ENCODE measurements at places on chromosomes 16 and 17.

DNA sequence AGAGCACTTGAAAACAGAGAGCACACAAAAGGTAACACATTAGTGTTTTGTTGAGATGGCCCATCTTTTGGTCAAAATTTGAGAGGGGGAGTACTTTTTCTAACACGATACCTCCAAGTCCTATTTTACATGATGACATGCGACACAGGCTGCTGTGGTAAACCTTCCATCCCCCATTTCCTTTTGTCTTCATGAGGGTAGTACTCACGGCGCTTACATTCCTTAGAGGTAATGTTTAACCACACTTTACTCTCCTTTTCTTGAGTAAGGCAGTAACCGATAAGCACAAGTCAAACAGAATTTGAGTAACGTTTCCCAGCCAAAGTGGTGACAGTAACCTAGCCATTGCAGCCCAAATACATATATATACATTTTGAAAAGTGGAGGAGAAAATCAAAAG lies 35.8 kb upstream of the PITPNM3 start:
- no peak for DNase-seq

DNA sequence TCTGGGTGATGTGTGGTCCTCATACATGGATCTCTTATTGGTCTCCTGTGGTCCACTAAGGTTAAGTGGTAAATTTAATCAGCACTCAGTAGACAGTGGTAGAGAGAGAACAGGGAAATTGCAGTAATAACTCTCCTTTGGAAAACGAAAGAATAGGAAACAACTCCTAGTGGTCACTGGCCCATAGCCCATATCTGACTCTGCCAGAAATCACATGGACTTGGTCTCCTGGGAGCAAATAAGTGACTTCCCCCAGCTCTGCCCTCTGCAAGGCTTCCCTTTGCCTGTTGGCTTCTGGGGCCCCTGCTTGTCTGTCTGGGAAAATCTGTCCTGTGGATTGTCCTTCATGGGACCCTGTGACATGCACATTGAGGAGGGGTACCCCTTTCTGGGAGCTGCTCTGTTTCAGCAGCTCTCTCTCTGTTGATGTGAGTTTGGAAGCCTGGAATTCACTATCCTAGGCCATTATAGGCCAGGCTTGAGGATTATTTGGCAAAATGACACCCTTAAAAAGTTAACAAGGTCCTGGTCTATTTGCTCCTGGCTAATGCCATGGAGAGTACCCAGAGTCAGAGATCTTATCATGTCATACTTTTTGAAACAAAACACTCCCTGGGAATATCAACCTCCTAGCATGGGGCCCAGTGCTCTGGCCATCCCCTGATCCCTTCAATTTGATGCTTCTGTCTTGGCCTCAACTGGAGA lies 58.0 kb upstream of the HNF1B start:
- no peak for DNase-seq

DNA sequence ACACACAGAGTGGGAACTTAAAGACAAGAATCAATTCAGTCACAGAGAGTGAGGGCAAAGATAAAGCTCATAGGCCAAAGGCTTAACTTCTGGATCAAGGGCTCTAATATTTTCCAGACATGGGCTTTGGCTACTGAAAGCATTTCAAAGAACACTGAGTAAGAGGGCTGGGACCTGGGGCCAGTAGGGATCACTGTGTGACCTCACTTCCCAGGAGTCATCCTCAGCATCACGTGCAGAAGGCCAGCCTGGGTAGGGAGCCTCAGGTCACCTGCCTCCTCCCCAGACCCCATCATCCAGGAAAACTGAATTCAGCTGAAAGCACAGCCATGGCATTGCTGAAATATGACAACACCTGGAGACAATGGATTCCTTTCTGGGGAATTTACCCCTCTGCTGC lies 163.5 kb downstream of the RAB11FIP4 start:
- DNase-seq: no peak

DNA sequence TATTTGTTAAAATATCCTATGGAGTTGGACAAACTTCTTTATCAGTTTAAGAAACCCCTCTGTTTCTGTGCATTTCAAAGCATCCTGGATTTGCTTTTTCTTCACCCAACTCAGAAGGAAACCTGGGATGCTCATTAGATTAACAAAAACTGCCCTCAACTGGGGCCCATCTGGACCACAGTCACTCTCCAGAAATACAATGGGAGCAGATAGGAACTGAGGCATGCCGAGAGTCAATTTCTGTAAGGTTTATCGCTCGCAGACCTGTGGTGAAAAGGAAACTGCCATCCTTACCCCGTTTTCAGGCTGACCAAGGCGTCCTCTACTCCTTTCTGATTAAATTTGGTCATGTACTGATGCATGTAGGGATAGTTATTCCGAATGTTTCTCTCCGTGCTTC lies 360.3 kb downstream of the GRIN2A start:
- no peak for DNase-seq

DNA sequence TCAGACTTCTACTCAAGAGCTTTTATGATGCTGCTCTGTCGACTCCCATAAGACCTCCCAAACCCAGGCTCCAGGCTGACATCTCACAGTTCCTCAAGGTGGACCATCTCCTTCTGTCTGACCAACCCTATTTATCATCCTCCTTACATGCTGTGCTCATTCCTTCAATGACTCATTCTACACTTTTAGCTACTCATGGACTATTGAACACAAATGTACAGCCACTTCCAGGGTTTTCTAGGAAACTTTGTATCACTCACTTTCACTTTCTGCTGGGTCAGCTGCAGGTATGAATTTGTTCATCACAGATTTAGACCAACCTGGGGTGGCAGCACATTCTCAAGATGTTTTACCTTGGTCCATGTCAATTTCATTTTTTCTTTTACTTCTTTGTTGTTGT lies 162.4 kb upstream of the FAM20A start:
- no peak for DNase-seq

DNA sequence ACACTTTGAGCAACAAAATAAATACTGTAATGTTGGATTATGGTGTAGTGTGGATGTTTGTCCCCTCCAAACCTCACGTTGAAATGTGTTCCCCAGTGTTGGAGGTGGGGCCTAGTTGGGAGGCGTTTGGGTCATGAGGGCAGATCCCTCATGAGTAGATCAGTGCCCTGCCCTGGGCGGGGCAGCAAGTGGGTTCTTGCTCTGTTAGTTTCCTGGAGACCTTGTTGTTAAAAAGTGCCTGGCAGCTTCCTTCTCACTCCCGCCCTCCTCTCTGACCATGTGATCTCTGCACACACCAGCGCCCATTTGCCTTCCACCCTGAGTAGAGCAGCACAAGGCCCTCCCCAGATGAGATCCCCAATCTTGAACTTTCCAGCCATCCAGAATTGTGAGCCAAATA lies 67.7 kb downstream of the MPRIP start:
- no peak for DNase-seq

DNA sequence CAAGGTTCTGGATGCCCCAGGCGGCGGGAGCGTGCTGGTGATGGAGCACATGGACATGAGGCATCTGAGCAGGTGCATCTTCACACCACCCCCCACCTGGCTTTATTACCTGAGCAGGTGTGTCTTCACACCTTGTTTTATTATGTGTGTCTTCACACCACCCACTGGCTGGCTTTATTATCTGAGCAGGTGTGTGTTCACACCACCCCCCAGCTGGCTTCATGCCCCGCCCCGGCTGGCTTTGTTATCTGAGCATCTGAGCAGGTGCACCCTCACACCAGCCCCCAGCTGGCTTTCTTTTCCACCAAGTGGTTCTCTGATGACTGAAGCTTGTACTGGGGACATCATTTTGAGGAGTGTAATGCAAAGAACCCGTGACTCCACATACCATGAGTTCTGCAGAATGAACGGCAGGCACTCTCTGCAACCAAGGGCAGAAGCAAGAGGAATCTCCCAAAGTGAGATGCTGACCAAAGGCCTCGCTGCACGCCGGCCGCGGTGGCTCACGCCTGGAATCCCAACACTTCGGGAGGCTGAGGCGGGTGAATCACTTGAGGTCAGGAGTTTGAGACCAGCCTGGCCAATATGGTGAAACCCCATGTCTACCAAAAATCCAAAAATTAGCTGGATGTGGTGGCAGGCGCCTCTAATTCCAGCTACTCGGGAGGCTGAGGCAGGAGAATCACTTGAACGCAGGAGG lies 2.6 kb downstream of the FN3KRP start:
- no peak for DNase-seq

- no peak for DNase-seq
Measured at GRCh38 chr17:13993106-13993505, 76.2 kb upstream of the COX10 start.

- DNase-seq: no peak
Measured at GRCh38 chr17:2893422-2893914, 97.2 kb downstream of the RAP1GAP2 start.

DNA sequence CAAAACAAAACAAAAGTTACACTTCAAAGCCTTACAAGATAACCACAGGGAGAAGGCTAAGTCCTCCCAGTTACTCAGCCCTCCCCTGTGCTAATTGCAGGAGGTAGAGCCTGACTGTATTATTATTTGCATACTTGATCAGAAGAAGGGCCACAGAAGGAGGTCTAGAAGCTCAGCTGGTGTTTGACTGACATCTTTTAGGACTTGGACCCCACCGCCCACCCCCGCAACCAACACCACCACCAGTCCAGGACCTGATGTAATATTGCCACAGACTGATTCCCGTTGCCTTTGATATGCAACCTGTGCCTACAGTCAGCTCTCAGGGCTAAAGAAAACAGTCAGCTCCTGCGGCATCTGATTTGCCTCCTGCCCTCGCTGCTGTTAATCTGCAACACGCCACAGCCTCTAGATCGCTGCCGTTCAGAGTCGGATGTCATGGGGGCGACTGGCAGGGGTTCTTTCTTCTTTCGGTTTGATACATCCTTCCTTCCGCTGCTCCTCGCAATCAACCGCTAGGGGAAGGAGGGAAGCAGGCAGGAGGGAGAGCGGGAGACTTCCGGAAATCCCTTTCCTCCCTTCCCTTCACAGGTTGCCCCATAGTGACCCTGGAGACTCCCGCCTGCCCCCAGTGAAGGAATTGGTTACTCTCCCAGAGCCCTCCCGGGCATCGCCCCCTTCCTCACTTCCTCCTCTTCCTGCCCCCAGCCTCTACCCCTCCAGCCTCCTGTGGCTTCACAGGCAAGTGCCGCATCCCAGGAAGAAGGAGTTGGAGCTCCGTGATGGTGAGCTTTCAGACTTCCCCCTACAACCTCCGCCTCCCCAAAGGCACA lies 90.5 kb upstream of the SOX9 start:
- no peak for DNase-seq

DNA sequence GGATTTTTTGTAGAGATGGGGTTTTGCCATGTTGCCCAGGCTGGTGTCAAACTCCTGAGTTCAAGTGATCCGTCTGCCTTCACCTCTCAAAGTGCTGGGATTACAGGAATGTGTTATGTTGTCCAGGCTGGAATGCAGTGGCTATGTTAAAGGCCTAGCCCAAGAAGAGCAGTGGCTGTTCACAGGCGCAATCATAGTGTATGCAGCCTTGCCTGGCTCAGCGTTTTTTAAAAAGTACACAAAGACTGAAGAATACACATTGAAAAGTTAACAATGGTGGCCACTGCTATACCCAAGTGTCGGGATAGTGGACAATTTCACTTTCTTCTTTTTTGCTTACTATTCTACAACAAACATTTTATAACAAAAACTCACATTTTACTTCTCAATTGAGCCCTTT lies 7.0 kb downstream of the DERL2 start:
- no peak for DNase-seq

DNA sequence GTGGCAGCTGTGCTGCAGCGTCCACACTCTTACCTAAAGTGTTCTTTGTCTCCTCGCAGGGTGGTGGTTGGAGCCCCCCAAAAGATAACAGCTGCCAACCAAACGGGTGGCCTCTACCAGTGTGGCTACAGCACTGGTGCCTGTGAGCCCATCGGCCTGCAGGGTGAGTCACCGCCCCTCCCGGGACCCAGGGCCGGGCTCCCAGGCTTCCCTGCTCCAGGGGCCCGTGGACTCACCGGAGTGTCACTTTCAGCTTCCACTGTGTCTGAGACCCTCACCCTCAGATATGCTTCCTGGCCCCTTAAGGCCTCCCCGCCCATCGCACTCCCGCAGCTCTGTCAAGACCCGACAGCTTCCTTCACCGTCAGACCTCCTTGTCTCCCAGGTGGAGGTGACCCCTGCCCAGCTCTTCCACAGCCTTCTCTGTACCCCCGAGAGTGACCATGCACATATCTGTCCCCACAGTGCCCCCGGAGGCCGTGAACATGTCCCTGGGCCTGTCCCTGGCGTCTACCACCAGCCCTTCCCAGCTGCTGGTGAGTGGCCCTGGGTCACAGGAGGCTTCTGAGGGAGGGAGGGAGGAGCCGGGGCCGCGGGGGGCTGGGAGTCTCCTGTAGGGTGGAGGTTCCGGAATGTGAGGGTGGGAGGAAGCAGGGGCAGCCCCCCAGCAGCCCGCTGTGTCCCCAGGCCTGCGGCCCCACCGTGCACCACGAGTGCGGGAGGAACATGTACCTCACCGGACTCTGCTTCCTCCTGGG lies 1.8 kb downstream of the ITGAX start:
- DNase-seq: no peak

DNA sequence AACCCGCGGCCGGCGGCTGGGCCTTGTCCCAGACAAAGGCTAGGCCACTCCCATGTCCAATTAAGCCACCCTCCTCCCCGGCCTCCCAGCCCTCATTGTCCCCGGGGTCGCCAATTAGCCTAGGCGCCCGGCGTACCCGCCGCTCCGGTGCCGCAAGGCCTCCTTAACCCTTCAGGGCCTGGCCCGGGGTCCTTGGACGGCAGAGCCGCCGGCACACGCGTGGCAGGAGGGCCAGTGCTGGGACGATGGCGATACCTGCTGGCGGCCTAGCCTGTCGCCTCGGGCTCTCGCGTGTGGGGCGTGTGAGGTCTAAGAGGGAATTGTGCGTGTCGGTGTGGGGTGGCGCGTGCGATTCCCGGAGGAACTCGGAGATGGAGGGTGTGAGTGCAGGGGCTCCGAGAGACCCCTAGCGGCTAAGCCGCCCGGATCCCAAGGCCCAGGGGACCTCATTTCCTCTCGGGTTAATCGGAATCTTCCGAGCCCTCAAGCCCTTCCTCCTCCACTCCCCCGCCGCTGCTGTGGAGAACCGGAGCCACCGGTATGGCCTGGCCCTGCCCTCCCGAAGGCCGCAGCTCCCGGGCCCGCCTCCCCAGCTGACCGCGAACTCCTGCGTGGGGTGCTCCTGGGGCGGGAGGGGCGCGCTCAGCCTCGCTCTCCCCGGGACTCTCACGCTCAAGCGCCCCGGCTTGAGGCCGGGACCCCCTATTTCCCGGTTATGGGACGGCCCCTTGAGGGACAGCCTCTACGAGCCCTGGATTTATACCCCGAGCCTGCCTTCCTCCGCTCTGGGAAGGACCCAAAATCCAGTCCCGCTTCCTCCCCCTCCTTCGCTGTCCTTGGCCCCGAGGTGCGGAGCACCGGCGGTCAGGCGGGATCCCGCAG lies 11.9 kb downstream of the TBX2 start:
- no peak for DNase-seq

GRCh38 chr17:49545806-49546545 lies 29.7 kb upstream of the NXPH3 start:
- no peak for DNase-seq

- no peak for DNase-seq
Measured at GRCh38 chr16:58451945-58452401, 48.0 kb upstream of the NDRG4 start.

DNA sequence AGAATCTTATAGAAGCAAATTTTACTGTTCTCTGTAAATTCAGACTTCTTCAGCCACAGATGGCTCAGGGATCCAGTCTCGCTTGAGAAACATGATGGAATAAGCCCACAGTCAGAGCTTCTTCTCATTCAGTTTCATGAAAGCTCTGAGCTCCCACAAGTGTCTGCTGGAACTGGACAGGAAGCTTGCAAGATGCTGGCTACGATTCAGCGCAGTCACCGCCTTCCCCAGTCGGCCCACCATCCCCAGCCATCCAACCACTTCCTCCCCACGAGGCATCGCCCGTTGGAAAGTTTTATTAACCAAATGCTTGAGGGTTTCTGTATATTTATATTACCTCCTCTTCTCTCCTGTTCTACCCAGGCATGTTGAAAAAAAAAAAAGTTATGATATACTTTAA lies 171.7 kb downstream of the ZFHX3 start:
- no peak for DNase-seq

All from stimulated activated CD8-positive, alpha-beta memory T cell treated with anti-CD3 and anti-CD28 coated beads, Interleukin-7, amount 100 ng/mL, for 24 hours (primary cell).